ENCODE measurements at places on chromosomes 2 and 18. TPM values are rescaled to one million over a fixed set of nuclear protein-coding genes. Genes with fewer than 3 reads are reported as not detected.

Gene DCC
- 3.2 TPM for total RNA-seq

Gene GDF7
- total RNA-seq, result 45.6 TPM

Gene FBXO15
- not detected for total RNA-seq

Gene ALK
- 0.06 TPM for total RNA-seq

Gene CTAGE1
- not detected for total RNA-seq

Gene TUBA4B
- not detected for total RNA-seq

Gene HNMT
- 66.2 TPM for total RNA-seq

Gene RHBDD1
- 91.5 TPM for total RNA-seq

Gene L3MBTL4
- 5.6 TPM for total RNA-seq

Gene GNLY
- 5.9 TPM for total RNA-seq

Gene OR6B2
- total RNA-seq, result not detected

DNA sequence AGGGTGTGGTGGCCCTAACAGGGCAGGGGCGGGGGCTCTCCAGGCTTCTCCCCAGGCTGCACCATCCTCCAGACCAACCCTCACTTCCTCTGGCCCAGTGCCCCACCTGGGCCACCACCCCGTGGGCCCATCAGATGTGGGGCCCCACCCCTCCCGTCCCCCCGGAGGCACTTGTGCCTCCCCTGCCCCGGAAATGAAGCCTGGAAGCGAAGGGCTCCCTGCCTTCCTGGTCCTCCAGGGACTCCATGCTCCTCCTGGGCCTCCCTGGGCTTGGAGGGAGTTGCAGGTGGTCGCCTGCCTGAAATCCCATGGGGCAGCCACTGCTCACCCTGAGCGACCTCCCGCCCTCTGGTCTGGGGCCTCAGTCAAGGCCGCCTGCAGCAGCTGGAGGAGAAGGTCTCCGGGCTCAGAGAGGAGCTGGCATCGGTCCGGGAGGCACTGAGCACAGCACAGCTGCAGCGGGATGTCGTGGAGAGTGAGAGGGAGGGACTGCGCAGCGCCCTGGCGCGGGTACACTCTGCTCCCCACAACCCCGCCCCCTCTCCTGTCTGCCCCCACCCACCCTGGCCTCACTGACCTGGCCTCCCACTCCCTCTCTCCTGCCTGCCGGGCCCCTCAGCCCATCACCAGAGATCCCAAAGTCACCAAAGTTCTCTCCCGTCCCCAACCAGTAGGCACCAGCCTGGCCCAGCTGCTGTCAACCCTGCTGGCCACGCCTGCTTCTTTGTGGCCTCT lies 28.0 kb downstream of the CROCC2 start:
- DNase-seq, result peak; percentile 10

DNA sequence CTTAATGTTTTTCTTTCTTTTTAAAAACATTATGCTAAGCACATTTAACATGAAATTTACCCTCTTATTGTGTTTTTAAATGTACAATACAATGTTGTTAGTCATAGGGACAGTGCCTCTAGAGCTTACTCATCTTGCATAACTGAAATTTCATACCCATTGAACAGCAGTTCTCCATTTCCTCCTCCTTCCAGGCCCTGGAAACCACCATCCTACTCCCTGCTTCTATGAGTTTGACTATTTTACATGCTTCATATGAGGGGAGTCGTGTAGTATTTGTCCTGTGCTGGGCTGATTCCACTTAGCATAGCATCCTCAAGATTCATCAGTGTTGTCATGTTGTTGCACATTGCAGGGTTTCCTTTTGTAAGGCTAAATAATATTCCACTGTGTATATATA lies 92.6 kb downstream of the SPATS2L start:
- DNase-seq, result no peak

GRCh38 chr2:65358678-65359400 lies 73.6 kb downstream of the SPRED2 start:
- no peak for DNase-seq

GRCh38 chr2:20599861-20600461 lies 50.9 kb downstream of the HS1BP3 start:
- DNase-seq, result peak; percentile 16

- no peak for DNase-seq
Measured at GRCh38 chr2:25323610-25324189, 18.0 kb downstream of the DNMT3A start.

DNA sequence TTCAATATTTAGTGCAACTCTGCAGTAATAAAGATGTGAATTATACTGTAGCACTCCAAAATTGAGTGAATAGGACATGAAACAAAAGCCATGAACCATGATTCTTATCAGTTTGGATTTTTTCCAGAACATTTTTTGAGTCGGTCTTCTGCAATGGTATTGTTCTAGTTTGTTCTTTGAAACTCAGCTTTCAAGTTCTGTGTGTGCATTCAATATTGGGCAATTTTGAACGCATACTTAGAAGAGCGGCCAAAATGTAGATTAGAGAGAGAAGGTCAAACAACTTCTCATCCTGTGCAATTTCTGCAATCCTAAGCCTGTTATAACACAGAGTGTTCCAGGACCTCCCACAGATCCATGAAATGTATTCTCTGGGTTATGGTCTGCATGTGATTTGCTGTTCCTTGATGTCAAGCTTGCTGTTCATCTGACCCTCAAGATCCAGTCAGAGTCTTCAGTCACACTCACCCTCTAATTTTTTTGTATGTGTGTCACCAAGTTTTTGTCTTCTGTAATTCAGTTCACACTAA lies 48.3 kb downstream of the TSPYL6 start:
- no peak for DNase-seq

DNA sequence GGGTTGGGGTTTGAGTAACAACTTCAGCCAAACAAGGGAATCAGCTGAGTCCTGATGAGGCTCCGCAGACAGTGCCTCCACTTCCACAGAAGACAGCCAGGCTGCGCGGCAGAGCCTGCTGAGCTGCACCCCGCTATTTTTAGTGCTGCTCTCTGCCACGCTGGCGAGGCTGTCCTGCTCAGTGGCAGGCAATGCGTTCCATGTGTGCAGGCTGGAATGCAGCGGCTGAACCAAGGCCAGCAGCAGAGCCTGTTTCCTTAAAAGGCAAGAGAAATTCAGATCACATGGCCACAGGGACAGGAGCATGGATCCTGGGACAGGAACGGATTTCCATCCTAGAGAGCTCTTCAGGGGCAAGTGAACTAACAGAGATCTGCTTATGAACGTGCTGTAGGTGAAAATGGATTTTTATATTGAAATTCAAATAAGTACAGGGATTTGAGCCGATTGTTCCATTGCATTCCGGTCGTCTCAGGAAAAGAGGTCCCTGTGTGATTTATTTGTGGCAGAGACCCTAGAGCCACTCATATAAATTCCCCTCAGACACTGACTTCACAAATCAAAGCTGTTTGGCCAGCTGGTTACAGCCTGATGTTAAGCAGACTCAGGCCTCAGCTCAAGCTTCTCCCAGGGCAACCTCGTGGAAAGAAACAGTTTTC lies 98.7 kb downstream of the COL6A3 start:
- peak; percentile 91 for DNase-seq

DNA sequence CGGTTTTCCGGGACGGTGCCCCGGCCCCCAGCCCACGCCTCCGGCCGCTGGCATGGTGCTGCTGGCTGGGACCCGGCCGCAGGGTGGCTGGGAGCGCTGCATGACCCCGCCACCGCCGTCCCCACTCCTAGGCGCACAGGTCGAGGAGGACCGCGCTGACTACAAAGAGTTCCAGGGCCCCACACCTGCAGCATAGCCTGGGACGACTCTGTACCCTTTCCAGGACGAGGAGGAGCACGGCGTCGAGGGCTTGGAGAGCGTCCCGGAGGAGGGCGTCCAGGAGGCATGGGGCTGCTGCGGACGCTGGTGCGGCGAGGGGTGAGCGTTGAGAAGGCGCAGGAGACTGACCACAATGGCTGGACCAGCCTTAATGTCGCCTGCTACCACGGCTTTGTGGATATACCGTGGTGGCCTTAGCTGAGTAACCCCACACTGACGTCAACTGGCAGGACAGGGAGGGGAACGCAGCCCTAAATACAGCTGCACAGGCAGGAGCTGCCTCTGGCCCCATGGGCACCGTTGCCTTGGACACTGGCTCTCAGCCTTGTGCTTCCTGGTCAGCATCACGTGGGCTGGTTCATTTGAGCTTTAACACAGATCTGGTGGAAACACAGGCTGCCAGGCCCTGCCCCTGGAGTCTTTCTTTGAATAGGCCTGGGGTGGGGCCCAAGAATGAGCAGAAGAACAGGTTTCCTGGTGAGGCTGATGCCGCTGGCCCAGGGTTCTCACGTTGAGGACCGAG lies 40.9 kb upstream of the TRIM43B start:
- DNase-seq, result no peak

- no peak for DNase-seq
Measured at GRCh38 chr18:69383186-69383585, 17.5 kb upstream of the DOK6 start.

- DNase-seq, result no peak
Measured at GRCh38 chr18:45201489-45201888, 413.8 kb upstream of the SLC14A2 start.

- DNase-seq, result peak; percentile 56
Measured at GRCh38 chr2:240579771-240580614, 6.5 kb upstream of the CAPN10 start.

DNA sequence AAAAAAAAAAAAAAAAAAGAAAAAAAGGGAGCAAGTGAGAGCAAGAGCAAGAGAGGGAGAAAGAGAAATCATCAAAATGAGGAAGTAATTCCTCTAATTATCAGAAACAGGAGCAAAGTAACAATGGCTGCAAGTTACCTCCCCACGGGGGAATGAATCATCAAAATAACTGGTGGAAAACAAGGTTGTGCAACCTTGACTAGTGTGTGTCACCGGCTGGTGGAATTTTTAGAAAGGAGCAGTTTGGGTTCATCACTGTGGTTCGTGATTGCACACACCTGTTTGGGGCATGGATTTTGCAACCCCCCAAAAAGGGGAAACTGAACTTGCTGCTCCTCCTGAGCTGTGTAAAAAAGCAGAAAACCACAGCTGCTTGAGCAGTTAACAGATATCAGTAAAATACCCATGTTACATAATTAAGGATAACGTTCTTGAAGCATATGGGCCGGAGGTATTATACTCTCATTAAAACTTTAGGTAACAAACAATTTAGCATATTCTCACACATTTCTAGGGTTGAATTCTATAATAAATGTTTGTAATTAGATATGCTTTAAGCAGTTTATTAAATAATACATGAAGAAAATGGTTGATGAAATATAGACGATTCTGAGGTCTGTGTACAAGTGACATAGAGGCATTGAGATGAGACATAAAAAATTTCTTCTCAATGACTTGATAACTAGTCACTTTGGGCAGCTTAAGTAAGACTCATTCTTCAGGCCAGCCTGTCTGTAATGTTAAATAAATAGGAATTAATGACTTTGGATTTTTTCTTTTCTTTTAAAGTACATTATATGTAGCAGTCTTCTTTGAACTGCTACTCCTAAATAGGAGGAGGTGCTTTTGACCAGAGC lies 184.2 kb upstream of the ZEB2 start:
- DNase-seq, result peak; percentile 15

DNA sequence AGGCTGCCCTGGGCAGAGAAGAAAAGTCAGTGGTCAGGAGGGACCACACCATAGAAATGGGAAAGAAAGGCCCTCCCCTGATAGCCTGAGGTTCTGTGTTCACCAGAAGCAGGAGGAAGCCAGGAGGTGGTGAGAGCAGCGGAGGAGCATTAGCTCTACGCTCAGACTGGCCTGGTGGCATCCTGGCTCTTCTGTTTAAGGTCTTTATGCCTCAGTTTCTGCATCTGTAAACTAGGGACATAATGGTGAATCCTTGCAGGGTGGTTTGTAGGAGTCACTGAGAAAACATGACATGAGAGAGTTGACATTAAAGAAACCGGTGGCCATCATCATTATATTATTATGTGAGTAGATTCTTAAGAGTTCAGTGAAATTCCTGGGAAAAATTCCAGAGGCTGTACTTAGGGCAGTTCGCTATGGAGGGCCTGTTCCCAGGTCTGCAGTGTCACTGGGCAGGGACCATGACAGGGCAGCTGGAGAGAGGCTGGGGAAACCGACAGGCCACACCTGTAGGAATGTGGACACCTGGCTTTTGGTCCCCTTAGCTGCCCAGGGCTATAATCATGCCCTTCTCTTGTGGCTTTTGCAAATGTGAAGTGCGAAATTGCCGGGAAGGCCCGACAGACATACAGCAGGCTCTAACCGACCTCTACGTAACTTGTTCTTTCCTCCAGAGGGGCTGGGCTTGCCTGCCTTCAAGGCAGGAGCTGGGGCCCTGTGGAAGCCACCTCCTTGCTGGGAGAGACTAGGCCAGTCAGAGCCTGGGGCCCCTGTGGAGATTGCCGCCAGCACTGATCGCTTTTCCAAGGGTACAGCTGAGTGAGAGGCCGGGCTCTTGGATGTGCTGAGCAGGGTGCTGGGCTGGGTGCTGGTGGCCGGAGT lies 31.0 kb downstream of the GLI2 start:
- peak; percentile 14 for DNase-seq

GRCh38 chr2:231765496-231765929 lies 15.6 kb downstream of the PDE6D start:
- DNase-seq, result no peak

DNA sequence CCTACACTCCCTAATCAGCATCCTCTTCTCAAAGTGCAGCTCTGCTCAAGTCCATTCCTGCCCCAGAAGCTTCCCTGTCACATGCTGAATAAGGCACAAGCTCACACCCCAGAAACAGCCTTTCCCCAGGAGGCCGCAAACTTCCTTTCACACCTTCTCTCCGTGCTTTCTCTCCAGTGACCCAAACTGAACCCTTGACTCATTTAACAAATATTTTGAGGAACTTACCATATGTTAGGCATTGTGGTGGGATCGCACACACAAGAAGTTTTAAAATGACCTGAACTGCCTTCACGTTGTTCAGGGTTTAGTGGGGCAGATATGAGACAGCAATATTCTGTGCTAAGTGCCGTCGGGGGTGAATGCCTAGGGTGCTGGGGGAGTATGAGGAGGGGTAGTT lies 161.3 kb downstream of the INSIG2 start:
- no peak for DNase-seq

GRCh38 chr2:5885451-5886173 lies 193.4 kb downstream of the SOX11 start:
- DNase-seq, result no peak

DNA sequence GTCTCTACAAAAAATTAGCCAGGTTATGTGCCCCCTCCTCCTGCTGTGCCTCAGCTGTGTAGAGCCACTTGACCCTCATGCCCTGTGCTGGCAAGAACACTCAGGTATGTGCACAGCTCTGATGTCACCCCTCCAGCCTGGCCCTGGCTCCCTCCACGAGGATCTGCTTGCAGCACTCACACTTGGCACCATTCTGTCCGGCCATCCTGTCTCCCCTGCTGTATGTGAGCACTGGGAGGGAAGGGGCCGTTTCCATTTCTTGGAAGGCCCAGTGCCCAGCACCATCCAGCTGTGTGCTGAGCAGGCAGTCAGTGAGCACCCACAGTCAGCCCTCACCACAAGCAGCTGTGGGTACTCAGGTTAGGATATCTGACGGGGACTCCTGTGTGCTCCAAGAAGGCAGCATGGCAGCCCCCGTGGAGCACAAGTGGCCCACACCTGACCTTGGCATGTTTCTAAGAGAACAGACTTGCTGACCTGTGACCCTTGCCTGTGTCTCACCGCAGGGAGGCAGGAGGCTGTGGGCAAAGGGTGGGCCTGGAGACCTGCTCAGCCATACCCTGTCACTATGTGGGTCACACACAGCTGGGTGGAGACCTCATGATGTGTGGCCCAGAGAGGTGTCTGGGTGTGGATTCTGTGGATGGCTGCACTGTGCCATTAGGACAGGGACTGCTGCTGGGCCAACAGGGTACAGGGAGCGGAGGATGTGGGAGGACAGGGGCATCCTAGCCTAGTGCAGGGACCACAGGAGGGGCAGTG lies 31.5 kb downstream of the USP34 start:
- DNase-seq, result no peak

- no peak for DNase-seq
Measured at GRCh38 chr2:58959996-58960395, 718.9 kb upstream of the FANCL start.

- no peak for DNase-seq
Measured at GRCh38 chr2:121129692-121130091, 155.3 kb downstream of the TFCP2L1 start.

- DNase-seq, result no peak
Measured at GRCh38 chr2:203534621-203535077, 452 bp downstream of the RAPH1 start.

Measured in uterus (tissue), 4 donors.